SK-N-SH (cell line): ENCODE measurements at places on chromosomes 6 and 20.

- DNase-seq = no peak
Measured at GRCh38 chr6:56671160-56671559, 28.5 kb upstream of the DST start.

DNA sequence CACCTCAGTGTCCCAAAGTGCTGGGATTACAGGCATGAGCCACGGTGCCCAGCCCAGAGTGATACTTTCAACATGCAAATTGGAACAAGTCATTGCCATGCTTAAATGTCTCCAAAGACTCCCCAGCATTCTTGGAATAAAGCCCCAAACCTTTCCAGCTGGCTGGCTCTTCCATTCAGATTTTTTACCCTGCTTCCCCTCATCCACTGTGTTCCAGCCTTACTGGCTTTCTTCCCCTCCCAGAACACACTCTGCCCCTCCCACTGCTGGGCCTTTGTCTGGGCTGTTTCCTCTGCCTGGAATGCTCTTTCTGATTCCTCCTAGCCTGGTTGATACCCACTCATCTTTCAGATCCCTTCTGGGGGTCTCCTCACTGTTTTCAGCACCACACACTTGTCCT lies 40.1 kb upstream of the NNAT start:
- DNase-seq = no peak

DNA sequence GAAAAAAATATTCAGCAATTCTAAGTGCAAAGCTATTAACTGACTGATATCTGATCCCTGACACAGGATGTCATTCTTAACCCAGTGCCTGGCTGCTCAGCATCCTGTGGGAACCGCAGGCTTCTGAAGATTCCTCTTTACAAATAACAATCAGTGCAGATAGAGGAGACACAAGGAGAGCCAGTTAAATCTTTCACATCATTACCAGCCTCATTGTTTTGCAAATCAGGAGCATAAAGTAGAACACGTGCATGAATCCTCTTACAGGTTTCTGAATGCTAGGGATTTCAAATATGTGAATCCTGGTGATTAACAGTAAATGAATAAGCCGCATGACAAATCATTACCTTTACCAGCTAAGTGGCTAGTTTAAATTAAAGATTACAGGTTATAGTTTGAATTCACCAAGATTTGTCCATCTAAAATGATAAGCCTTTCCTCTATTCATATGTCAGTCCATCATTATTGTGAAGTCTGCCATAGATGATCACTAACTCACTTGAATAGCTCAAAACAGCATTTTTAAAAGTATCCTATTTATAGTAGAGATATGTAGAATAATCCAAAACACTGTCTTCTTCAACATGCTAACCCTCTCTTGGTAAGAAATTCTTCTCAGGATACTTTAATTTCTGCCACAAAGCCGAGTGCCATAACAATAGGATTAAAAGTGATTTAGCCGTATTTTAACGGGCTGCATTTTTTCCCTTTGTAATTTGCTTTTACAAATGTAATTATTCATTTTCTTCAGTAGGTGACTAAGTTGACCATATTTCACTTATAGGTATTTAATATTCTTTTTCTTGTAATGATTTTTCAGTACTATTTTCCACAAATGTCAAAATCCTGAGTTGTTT lies 367.3 kb upstream of the EPHA7 start:
- no peak for DNase-seq

DNA sequence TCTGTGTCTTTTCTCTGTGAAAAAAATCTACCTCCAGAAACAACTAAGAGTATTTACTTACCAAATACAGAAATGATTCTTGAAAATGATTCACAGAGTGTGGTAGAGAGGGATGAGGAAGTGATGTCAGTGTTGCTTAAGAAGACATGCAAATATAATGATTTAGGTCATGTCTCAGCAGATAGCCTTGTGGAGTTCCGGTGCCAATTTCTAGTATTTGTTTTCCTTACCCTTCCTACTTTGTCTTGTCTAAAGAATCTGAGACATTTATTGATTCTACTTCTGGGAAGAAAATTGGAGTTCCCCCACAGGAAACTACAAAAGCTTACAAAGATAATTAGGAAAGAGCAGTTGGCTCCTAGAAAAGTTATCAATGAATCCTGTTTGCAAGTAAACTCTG lies 68.8 kb downstream of the GJA1 start:
- DNase-seq = no peak

DNA sequence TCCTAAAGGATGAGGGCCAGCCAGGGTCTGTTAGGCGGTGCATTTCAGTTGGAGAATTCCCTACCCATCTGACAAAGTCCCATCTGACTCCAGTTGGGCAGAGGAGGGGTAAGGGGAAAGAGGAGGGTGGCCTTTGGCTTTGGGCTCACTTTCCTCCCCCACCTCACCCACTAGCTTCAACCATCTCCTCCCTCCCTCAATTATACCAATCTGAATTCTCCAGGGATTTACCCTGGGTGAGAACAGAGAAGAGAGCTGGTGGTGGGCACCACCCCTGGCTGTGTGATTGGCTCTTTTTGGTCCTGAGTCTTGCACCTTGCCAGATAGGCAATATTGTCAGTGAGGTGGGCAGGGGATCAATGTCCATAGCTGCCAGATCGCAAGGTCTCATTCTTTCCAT lies 3.2 kb downstream of the HMGA1 start:
- DNase-seq = no peak

GRCh38 chr6:159691963-159692287 lies 1.1 kb downstream of the SOD2 start:
- DNase-seq = no peak

DNA sequence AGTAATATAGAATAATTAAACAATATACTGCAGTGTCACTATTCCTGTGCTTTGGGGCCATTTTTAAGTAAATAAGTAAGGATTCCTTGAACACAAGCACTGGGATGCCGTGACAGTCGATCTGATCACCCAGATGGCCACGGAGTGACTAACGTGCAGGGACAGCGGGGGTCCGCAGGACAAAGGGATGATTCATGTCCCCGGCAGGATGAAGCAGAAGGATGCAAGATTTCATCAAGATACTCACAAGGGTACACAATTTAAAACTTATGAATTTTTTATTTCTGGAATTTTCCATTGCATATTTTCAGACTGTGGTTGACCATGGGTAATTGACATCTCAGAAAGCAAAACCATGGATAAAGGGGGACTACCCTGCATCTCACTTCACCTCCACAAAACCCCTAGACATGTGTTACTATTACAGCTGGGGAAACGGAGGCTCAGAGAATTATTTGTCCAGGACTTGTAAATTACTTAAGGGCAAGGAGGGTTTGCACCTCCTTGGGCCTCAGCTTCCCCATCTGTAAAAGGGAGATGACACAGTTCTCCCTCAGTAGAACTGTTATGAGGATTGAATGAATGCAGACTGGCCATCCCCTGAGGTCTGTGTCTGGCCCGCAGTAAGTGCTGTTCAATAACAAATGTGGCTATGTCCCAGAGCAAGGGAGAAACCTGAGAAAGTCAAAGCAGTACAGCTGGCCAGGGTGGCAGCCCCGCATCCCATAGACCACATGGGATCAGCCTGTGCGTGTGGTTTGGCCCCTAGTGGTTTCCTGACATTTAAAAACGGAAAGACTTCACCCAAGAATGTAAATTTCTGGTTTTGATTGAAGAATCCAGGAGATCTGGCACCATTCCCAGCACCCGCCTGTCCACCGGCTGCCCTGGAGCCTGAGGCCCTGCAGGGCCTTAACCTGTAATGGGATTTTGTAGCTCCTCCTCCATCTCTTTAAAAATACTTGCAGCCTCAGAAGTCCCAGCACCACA lies 235.5 kb downstream of the BMP7 start:
- peak; percentile 29 for DNase-seq

DNA sequence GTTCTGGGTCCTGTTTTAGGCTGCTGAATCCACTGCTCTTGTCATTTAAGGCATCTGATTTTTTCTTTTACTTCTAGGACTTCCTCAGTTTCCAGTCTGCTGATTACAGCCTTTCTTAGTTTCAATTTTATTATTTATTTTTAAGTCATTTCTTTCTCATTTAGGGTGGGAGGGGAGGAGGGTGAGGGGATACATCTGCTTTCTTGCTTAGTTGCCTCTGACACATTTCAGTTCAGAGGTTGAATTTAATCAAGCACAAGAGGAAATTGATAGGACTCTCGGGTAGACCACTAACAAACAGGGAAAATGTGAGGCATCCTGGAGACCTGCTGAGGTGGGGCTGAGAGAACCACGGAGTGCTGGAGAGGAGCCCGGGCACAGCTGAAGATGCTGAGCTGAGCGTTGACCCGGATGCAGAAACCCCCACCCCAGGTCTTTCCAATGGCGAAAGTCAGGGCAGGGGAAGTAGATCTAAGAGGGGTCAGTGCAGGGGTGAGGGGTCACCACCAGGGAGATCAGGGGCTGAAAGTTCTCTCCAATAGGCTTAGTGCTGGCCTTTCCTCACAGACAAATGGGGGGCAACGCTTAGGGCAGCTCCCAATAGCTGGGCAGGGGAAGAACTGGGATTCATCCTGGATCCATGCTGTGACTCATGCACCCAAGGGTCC lies 7.6 kb upstream of the TREML2 start:
- no peak for DNase-seq

DNA sequence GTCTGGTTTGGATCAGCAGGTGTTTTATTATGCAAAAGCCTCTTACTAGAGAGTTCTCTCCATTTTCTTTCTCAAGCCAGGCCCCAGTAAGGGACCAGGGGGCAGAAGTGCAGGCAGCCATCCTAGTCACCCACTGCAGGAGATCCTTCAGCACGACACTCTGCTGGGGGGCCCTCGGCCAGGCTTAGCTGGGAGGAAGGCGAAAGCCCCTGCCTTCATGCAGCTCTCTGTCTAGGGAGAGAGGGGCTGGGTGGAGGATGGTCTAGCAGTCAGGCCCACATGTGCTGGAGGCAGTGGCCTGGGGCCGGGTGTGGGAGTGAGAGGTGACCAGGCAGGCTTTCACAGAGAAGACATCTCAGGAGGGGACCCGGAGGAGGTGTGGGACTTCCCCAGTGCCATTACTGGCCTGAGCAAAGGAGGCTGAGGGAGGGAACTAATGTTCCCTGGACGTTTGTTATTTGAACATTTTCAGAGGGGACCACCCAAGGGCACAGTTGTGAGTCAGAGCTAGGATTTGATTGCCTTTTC lies 33.5 kb upstream of the VSTM2L start:
- DNase-seq = no peak

DNA sequence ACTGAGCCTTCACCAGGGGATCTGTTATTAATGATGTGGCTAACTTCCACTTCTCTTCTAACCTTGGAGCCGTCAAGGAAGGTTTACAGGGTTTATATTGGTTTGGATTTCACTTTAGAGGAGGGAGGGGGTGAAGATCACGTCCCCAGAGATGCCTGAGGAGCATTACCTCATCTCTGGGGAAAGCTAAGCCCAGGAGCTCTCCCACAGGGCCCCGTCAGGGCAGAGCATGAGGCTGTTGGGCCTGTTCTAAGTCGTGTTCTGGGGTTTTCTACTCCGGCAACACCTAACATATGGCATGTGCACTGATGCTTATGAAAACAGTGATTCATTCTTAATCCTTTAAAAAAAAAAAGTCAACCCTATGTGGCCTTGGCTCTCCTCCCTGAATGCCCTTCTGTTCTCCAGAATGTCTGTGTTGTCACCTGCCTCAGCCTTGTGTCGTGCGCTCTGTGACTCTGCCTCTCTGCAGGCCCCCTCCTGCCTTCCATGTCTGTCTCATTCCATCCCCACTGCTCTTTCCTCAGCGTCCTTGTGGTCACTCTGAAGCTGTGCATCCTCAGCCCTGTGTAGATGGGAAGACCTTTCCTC lies 97.4 kb upstream of the JARID2 start:
- DNase-seq = no peak

DNA sequence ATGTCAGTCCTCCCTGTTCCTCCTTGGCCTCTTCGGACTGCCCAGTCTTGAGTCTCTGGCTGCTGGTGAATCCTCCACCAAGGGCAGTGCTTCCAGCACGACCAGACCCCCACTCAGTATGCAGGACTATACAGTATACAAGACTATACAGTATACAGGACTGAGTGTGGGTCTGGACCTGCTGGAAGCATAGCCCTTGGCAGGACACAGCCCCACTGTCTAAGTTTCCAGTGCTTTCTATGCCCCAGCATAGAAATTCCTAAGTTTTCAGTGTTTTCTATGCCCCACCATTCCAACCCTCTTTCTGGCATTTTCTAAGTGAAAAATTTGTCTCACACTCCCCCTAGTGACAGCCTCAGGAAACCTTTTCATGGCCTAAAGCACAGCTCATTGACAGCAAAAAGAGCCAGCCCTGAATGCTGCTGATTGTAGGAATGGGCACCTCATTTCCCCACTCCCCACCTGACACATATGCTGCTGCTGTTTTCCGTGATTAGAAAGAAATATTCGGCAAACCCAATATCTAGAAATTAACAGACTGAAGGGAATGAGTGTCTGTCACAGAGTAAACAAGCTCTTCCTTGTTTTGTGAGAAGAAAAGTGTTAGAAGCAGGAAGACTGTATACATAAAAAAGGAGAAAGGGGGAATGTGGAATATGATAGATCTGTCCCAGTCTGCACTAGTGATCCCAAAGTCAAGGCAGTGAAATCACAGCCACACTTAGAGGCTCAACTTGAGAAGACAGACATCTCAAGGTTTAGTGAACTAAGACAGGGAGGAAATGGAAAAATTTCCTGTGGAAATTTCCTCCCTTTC lies 206.9 kb downstream of the IBTK start:
- peak; percentile 16 for DNase-seq

DNA sequence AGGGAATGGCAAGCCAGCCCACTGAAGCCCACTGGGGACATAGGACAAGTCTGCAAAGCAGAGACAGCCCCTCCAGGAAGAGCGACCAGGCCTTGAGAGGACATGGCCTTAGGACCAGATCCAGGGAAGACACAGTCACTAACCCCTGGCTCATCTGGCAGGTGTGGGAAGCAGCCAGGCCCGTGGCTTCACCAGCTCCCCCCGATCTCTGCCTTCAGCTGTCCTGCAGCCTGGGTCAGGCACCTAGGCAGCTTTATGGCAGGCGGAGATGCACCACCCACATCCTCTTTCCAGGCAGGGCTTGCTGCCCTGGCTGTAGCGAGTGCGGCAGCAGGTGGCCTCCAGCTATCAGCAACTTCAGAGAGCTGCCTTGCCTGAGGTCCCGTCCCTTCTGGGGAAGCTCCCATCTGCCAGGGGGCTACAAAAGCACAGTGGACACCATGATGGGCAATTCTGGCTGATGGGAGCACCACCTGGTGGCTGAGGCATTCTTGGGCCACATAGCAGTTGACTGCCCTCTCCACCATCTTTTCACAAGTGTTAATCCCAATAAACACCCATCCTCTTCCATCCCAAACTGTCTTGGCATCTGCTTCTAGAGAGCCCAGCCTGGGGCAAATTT lies 85.8 kb downstream of the DZANK1 start:
- DNase-seq = no peak

GRCh38 chr20:24472426-24472825 lies 3.0 kb downstream of the SYNDIG1 start:
- DNase-seq = no peak

GRCh38 chr6:122647765-122648164 lies 37.6 kb downstream of the PKIB start:
- no peak for DNase-seq
